ENCODE measurements at places on chromosomes 6 and 20.
A peak's percentile ranks its signal among the peaks of the same experiment; 100 is the strongest.

- DNase-seq, result no peak
Observed at GRCh38 chr6:43331891-43332290, 23.3 kb upstream of the CRIP3 start.

DNA sequence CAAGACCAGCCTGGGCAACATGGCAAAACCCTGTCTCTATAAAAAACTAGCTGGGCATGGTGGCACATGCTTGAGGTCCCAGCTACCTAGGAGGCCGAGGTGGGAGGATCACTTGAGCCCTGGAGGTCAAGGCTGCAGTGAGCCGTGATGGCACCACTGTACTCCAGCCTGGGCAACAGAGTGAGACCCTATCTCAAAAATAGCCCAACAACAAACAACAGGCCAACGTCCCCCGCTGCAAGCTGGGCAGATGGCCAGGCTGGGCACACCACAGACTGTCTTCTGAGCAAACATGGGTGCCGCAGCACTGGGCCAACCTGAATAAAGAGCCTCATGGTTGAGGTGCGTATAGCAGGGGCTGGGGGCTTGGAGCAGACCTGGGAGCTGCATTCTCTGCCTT lies 46.6 kb upstream of the SRF start:
- DNase-seq, result no peak

GRCh38 chr6:119348096-119348747 lies 1.3 kb downstream of the MAN1A1 start:
- no peak for DNase-seq

GRCh38 chr6:156564127-156564806 lies 212.9 kb upstream of the ARID1B start:
- peak; percentile 17 for DNase-seq

- no peak for DNase-seq
Observed at GRCh38 chr6:21710216-21710615, 116.7 kb downstream of the SOX4 start.

- no peak for DNase-seq
Observed at GRCh38 chr6:26051665-26052310, 35.4 kb upstream of the HFE start.

GRCh38 chr6:32807020-32807580 lies 9.7 kb downstream of the HLA-DOB start:
- DNase-seq, result no peak

DNA sequence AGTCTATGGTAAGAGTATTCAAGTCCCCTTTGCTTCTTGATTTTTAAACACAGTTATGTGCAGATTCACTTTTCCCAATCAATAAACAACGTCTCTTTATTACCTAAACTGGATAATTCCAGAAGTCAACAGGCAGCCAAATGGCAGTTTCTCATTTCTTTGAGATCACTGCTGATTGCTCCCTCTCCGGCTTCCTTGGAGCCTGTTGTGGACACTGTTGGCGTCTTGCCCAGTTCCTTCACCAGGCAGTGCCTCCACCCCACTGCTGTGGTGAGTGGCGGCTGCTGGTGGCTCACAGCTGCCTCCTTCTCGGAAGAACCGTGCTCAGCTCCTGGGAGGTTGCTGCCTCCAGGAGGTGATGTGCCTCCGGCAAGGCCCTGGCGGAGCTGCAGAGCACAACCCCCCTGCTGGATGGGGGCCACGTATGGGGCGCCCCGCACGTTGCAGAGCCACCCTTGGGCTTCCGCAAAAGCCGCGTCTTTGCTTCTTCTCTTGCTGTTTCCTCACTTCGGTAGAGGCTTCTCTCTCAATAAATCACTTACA lies 105.1 kb upstream of the CNKSR3 start:
- no peak for DNase-seq

- DNase-seq, result no peak
Observed at GRCh38 chr6:144377586-144378210, 92.6 kb downstream of the UTRN start.

DNA sequence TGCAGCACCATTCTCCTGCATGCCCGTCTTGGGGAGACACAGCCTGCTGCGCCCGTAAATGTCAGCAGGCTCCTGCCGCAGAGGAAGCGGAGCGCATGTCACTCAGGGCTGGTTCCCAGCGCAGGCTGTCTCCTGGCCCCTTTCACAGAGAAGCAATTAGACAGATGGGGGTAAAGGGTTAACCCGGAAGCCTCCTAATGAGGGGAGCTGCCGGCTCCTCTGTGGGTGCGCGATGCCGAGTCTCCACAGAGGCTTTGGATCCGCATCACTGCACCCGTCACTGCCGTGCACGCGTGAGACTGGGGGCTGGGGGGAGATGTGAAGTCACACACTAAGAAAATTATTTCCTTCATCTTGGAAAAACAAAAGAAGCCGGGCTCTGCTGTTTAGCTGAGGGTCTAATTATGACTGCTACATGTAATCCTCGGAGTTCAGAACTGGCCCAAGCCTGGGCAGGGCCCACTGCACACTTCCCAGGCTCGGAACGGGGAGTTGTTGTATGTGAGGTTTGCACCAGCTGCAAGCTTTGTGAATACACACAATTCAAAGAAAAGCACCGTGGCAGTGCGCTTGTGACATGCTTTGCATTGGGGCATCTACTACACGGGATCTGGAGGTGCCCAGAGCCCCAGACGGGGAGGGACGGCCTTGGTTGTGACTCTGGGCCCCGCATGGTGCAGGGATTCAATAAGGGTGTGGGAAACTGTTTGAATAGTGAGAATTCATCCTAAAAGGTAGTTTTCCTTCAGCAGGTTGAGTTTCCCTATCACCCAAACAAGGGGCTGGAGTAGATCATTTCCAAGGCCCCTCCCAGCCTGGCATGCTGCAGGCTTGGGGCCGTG lies 331.6 kb downstream of the TAF4 start:
- no peak for DNase-seq

GRCh38 chr6:56417823-56418222 lies 170.4 kb upstream of the COL21A1 start:
- DNase-seq, result no peak

Measured in urinary bladder (tissue), 4 donors.